ENCODE measurements at places on chromosomes 7 and 10.

DNA sequence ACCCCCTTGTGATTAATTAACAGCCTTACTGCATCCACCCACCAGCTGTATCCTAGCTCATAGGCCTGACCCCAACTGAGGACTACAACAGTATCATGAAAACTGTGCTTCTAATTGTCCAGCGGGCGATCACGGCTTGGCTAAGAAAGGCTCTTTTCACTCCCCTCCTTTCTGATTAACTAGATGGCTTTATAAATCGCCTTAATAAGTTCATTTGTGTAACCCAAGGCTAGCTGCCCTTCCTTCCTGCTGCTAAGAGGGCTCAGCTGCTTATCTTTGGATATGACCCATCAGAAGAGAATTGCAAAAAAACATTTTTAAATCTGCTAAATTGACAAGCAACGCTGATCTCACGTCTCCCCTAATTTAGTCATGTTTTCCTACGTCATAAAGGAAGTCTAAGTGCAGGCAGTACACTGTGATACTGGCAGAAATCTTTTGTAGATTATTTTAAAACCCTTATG, 163.0 kb upstream of the LAMB4 start:
- no peak for DNase-seq

DNA sequence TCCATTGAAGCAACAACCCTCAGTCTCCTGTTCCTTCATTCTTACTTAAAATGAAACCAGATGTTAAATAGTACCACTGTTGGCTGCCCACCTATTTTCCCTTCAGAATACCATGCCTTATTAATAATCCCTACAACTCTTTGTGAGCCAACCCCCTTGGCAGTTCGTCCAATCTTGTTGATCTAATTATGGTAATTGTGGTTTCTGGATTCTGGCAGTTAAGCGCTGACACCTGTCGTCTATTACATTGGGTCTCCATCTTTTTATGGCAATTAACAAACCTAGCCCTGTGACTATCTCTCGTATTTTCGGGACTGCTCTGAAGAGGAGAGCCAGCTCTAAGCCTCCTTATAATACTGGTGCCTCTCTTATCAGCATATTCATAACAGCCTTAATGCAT, 432.0 kb downstream of the ATRNL1 start:
- no peak for DNase-seq

GRCh38 chr7:50304911-50305582, 531 bp downstream of the IKZF1 start:
- DNase-seq = no peak

DNA sequence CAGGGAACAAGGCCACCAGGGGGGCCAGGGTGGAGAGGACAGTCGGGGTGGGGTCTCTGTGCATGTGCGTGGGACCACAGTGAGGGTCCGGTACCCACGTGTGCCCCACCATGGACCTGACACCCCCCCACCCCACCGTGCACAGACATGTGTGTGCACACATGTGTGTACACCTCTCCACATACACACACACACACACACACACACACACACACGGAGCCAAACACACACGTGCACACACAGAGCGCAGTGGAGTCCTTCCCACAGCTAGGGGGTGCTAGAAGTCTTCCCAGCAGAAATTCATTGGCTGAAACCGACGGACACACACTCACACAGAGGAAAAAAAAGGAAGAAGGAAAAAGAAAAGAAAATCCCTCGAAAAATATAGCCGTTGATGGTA, 42.8 kb upstream of the GNA12 start:
- DNase-seq = no peak

DNA sequence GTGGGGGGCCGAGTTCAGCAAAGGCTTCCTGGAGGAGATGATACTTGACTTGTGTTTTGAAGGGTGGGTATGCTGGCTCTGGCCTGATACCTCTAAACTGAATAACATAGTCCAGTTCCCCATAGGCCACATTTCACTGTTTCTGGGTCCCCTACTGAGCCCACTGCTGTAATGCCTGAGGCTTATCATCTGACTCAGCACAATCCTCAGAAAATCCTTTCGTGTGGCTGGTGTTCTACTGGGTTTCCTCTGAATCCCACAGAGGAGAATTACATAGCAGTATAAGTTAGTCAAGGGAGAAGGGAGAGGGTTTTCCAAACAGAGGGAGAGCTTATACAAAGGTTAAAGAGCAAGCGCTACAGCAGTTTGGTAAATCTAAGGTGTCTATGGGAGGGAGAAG, 2.8 kb upstream of the R3HCC1L start:
- no peak for DNase-seq

GRCh38 chr7:14630048-14630447, 272.5 kb downstream of the DGKB start:
- no peak for DNase-seq

DNA sequence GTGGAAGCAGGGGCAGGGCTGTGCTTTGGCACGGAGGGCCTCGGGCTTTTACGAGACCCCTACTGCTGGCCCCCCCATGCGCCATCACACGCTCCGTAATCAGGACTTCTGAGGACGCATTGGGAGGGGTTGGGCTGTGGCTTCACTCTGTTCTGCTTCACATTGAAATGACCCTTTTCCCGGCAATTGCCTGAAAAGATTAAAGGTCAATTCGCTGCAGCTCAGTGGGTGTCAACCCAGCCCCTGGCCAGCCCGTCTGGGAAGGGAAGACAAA, 41.7 kb upstream of the UBE3C start:
- no peak for DNase-seq

GRCh38 chr7:68213838-68214237, 1217.2 kb downstream of the TYW1 start:
- DNase-seq = no peak

DNA sequence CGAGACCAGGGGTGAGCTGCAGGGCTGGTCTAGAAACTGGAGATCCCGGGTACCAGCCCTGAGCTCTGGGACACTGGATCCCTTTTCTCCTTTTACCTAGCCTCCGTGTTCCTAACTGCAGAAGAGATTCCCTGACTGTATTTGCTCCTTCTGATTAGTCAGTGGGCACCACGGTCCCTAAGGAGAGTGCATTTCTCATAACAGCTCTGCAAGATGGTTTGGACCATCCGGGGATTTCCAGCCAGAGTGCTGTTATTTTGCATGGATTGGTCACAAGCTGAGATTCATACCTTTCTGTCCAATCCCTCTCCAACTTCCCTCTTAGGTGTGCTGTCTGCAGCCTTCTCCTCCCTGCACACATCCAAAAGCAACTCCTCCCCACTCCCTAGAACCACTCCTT, 122.6 kb downstream of the MYL10 start:
- no peak for DNase-seq

- no peak for DNase-seq
Observed at GRCh38 chr7:48759431-48760080, 164.8 kb upstream of the CDC14C start.

GRCh38 chr7:139403601-139404000, 43.9 kb downstream of the LUC7L2 start:
- DNase-seq = no peak

GRCh38 chr7:69844264-69844868, 246.1 kb downstream of the AUTS2 start:
- no peak for DNase-seq

GRCh38 chr7:87146740-87147386, 5.4 kb upstream of the DMTF1 start:
- DNase-seq = no peak

DNA sequence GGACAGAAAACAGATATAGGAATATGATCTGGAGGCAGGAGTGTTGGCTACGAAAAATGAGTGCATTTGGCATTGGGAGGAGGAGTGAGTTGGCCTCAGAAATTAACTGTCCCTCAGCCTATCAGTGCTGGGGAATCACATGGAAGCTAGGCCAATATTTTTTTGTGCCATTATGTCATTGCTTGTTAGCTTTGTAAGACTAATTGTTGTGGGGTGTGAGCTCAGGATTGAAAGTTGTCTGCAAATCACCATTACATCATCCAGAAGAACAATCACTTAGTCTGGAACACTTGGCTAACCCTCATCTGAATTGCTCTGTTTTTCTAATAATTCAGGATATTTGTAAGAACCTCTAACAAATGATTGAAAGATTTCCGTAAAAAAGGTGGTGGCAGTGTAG, 45.2 kb upstream of the SEMA3D start:
- DNase-seq = no peak

DNA sequence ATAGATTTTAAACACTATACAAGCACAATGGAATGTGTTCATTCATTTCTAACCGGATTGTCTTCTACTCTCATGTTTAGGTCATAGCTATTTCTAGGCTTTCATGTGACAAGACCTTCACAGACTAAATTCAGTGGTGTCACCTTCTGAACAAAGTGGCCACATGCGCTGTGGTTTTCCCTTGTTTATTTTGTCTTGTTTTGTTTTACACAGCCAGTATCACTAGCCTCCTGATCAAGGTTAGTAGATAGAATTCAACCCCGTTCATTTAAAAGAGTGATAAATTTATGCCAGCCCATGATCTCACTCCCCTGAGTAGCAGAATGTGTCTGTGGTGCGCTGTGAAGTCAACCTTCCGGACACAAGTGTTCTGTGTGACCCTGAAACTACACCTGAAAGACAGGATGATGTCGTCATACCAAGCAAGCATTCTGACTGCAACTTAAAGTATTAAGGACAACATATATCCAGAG, 209.1 kb downstream of the CREB5 start:
- no peak for DNase-seq

- no peak for DNase-seq
Observed at GRCh38 chr7:140752533-140752932, 56.0 kb downstream of the NDUFB2 start.

DNA sequence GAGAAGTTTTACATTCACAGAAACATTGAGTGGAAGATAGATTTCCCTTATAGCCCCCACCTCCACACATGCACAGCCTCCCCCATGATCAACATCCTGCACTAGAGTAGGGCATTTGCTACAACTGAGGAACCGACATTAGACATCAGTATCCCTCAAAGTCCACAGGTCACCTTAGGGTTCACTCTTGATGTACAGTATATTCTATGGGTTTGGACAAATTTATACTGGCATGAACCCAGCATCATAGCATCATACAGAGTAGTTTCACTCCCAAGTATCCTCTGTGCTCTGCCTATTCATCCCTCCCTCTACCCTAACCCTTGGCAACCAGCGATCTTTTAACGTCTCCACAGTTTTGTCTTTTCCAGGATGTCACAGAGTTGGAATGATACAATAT, 64.4 kb downstream of the VSTM4 start:
- DNase-seq = no peak

DNA sequence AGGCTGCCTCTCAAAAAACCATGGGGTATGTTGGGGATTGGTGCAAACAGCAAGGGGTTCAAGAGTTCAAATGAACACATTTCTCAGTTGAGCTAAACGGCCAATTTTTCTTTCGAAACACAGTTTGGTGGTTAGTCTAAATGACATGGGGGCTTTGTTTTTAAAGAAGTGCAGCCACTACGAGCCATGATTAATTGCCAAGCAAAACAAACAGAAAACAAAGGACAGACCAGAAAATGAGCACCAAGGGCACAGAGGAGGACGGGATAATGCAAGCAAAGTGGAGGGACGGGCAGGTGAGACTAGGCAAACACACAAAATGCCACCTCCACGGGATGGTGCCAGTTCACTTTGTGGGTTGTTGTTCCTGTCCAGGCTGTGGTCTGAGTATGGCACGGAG, 64.5 kb upstream of the PDLIM1 start:
- no peak for DNase-seq

GRCh38 chr7:140591180-140591902, 49.3 kb downstream of the DENND2A start:
- DNase-seq = no peak

- no peak for DNase-seq
Observed at GRCh38 chr10:21473541-21473940, 51.9 kb downstream of the SKIDA1 start.

GRCh38 chr7:3009086-3009485, 34.6 kb downstream of the CARD11 start:
- no peak for DNase-seq

DNA sequence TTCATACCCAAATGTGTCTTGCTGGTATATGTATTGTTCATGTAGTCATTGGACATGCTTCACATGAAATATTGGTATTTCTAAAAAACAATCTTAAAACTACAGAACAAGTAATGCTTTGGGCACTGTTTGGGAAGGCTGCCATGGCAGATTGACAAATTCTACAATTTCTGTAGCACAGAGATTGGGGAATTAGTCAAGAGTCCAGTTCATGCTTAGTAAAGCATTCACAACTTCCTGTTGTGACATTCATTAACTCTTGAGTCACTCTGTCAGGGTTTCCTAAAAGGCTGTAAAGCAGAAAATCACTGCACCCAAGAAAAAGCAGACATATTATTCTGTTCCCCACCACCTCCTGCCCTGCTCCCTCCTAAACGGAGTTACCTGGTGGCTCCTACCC, 398.9 kb downstream of the PHTF2 start:
- DNase-seq = no peak

GRCh38 chr10:102436312-102436711, 3.9 kb upstream of the CUEDC2 start:
- no peak for DNase-seq

GRCh38 chr10:26090762-26091161, 125.8 kb upstream of the GAD2 start:
- no peak for DNase-seq

- DNase-seq = no peak
Observed at GRCh38 chr10:70169649-70170364, 507 bp downstream of the SAR1A start.

DNA sequence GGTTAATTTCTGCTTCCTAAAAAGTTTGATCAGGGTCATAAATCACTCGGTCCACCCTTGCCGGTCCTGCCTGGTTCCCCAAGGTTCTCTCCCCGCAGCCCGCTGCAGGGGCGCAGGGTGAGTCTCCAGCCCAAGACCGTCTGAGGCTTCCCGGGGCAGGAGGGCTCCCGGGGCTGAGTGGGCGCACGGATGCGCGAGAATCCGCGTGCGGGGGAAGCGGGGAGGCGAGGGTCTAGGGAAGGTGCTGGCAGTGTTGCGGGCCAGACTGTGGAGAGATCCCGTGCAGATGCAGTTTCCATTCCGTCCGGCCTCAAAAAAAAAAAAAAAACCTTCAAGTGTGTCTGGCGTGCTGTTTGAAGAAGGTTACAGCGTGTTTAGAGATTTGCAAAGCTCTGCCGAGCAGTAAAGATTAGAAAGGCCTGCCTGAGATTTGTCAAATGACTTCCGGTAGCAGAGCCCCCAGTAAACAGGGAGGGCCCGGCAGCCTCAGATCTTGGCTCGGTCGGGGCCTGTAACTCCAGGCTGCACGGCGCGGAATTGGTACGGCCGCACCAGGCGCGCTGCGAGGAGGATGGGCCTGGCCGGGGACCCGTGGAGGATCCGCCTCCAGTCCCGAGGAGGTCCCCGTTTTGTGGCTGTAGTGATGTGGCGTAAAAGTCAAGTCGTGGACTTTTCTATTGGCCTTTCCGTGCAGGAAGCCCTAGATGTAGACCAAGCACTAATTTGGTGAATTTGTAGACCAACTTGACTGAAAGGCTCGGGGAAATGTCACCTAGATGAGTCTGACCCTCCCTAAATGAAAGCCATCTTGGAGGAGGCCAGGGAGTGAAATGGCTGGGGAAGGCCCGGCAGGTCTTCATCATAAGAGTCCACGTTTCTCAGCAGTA, 293.2 kb upstream of the NFE2L3 start:
- DNase-seq = no peak

GRCh38 chr7:111004310-111004901, 86.5 kb upstream of the LRRN3 start:
- DNase-seq = no peak
